ENCODE measurements at places on chromosomes 4 and X.

DNA sequence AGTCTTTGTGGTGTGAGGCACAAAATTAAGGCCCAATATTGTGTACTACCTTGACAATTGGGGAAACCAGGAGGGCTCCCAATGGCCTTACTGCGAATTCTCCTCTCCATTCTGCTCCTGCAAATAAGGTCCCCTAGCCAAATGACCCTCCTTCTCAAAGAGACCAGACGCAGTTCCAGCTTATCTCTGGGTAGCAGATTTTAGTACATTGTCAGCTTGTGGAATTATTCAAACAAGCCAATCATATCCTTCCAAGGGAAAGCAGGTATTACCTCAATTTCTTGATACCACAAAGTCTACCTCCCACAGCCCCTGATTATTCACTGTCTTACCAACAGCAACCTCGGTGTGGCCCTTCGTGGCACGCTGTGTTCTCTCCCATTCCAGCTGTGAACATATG, 7.8 kb upstream of the ZBTB33 start:
- DNase-seq, result no peak

- DNase-seq, result no peak
Measured at GRCh38 chr4:37471971-37472370, 214.2 kb downstream of the RELL1 start.

DNA sequence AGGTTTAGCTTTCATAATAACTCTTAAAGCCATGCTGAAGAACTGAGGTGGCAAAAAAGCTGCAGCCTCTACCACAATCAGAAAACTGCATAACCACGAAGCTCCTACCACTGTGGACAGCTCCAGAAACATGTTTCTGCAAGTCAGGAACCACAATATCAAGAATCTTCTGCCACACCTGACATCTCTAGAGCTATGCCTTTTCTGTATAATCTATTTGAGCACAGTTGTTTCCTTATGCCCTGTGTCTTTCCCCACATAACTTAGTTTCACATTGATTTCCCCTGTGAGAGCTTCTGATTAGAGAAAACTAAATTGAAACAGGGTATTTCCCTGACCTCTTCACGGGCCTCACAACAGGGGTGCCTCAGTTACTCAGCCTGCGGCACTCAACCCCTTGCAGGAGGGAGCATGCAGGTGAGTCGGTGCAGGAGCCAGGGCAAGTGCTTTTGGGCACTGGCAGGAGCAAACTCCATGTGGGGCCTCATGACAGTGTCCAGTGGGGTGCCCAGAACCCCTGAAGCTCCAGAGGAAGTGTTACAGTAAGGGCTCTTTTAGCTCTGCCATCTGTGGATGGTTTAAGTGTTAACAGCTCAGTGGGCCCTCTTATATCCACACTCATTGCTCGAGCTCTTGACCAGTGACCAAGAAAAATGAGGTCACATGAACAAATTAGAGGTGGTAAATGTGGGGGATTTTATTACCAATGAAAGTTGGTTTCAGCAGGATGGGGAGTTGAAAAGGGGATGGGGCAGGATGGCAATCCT, 132.8 kb upstream of the BMP3 start:
- no peak for DNase-seq

GRCh38 chr4:124199755-124200154, 512.8 kb downstream of the ANKRD50 start:
- no peak for DNase-seq

DNA sequence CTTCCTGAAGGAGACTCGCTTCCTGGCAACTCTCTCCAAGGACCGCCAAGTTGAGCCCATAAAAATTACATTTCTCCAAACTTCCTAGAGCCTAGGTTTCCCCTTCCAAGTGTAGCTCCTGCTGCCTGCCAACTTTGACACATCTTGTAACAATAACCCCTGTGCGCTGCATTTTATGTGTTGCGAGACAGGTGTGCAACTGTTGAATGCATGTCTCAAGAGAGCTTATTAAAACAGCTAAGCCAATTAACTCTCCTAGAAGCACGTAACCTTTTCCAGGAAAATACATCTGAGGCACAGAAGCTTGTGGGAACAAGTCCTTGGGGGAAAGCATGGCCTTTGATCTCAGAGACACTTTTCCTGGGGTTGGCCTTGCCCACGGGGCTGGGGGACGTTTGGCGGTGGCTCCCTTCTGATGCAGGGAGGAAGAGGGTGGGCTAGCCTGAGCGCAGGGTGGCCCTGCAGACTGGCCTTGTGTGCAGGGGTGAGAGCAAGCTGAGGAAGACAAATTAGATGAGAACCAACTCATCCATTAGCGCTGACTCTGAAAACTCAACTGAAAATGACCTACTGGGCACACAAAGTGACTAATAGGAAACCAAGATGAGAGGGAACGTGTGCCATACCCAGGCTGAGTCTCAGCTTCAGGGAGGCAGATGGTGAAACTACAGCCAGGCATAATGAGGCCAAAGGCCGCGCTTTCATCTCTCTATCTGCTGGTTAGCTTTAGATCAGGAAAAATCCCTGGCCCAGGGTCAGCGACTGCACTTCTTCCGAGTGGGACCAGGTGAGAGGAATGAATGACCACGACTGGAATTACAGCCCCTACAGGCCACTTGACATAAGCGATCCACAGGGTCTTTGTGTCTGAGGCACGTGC, 75.3 kb downstream of the ENPP6 start:
- no peak for DNase-seq
